Stimulated activated CD4-positive, alpha-beta T cell treated with anti-CD3 and anti-CD28 coated beads, Interleukin-4, amount 100 ng/mL, for 1 hour (primary cell): ENCODE measurements at places on chromosomes 6 and 20.

- no peak for DNase-seq
Observed at GRCh38 chr6:18308070-18308735, 43.9 kb upstream of the DEK start.

- no peak for DNase-seq
Observed at GRCh38 chr20:21520702-21521595, 7.1 kb upstream of the NKX2-2 start.

- no peak for DNase-seq
Observed at GRCh38 chr6:129860908-129861665, at the start of gene TMEM244. Gene TMEM244, minus strand, starts transcription at chr6:129861315. Its CDS starts 127 bp downstream, at chr6:129861188.

DNA sequence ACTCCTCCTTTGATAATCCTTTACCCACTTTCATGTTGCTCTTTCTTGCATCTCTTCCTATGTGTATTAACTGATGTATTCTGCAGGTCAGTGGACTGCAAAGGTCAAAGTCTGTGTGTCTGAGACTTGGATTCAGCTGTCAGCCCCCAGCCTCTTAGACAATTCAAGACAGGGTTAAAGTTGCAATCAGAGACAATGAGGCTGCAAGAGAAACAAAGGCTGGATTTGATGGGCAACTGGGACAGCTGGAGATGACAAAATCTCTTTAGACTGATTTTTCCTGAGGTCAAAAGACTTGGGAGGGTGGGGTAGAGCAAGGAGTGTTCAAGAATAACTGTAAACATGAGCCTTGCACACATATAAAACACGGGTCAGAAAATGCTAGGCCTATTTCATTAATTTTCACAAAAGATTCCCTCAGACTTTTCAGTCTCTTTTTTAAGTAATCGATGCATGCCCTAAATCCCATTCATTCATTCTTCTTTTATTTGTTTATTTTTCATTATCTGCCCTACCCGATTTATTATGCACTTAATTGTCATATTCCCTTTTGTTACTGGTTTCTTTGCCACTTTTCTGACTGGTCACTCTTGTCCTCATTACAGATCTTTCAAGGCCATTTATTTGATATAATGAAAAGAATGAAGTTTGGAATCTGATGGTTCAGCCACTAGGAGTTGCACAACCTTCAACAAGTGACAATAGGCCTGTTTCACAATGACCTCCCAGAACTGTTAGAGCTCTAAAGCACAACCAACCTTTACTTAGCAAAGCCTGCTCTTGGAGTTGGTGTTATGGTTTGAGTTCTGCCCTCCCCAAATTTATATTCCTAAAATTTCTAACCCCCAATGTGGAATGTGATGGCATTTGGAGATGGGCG lies 33.8 kb upstream of the AKAP12 start:
- no peak for DNase-seq

DNA sequence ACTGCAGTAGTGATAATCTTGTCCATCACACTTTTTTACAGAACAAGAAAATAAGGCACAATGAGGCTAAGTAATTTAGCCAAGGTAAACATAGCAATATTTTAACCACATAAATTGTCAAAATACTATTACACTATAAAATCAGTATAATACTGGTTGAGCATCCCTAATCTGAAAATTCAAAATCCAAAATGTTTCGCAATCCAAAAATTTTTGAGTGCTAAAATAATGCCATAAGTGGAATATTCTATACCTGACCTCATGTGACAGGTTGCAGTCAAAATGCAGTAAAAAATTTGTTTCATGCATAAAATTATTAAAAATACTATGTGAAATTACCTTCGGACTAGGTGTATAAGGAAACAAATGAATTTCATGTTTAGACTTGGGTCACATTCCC lies 101.5 kb downstream of the PDSS2 start:
- DNase-seq: no peak

GRCh38 chr6:33147807-33148666 lies 44.2 kb downstream of the COL11A2 start:
- DNase-seq: no peak

- no peak for DNase-seq
Observed at GRCh38 chr6:83167726-83168278, 25.3 kb downstream of the PGM3 start.

- DNase-seq: no peak
Observed at GRCh38 chr6:118931436-118931835, 3.5 kb downstream of the MCM9 start.

DNA sequence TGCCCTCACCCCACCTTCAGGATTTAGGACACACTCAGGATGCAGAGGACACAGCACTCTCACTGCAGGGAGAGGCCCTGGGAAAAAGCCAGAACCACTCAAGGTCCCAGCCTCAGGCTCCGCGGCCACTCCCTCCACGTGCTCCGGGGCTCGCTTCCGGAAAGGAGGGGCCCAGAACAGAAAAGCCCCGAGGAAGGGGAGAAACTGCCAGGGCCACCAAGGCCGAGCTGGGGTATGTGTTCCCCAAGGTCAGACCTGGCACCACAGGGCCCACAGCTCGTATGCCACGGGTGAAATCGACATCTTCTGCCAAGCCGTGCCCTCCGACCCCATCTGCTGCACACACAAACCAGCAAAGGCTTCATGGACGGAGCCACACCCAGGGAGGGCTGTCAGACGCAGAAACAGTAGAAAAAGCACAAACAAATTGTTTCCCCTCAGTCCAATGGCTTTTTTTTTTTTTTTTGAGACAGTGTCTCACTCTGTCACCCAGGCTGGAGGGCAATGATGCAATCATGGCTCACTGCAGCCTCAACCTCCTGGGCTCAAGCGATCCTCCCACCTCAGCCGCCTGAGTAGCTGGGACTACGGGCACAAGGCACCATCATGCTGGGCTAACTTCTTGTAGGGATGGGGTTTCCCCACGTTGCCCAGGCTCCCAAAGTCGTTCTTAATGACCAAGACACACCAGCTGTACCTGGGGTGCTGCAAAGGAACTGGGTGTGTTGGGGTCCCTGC lies 33.4 kb downstream of the SLC2A4RG start:
- DNase-seq: no peak

- DNase-seq: peak; percentile 61
Observed at GRCh38 chr6:44237021-44237812, 9.7 kb upstream of the HSP90AB1 start.

DNA sequence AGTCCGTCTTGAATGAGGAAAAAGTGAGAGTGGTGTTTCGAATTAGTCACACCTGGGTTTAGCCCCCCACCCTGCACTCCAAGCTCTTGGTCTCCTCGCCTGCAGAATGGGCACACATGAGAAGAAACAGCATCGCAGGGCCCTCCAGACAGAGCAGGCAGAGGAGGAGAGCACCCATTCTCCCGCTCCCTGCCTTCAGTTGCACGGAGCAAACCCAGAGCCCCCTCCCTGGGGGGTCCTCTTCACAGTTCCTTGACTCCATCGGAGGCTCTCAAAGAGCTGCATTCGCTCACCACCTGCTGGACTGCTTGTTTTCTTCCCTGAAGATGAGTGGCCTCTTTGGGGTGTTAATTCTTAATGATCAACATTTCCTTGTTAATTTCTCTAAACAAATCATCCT lies 5.1 kb downstream of the CST7 start:
- DNase-seq: no peak

DNA sequence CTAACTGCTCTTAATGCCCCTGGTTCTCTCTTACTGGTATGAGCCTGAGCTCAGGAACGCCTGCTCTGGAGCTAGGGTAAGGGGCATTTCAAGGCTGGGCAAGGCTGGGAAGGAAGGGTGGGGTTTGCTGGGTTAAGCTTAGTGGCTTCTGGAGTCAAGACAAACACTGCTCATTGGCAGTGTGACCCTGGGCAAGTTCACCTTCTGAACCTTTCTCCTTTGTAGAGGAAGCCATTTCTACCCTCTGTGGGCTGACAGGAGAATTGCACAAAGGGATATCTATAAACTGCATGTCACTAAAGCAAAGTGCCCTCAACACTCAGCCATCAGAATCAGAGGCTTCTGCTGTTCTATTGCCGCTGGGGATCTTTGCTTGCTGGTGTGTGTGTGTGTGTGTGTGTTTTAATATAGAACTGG lies 20.3 kb upstream of the LRRN4 start:
- DNase-seq: no peak

- DNase-seq: no peak
Observed at GRCh38 chr6:16670183-16670582, 91.1 kb downstream of the ATXN1 start.

DNA sequence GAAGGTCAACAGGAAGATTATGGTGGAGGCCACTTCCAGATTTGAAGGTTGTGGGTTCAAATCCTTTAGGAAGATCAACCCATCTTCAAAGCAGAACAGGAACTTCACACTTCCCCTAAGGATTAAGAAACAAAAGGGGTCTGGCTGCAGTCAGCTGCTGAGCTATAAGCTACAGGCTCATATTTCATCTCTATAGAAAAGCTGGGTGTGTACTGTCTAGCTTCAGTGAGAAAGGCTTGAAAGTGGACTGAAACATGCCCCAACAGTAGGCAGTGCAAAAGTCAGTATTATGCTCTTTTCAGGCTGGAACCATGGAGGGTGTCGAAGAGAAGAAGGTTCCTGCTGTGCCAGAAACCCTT lies 60.1 kb upstream of the SPDEF start:
- DNase-seq: no peak

GRCh38 chr20:60262967-60263603 lies 304.9 kb downstream of the CDH26 start:
- DNase-seq: peak; percentile 53

GRCh38 chr20:16828666-16829305 lies 80.6 kb downstream of the OTOR start:
- DNase-seq: no peak

DNA sequence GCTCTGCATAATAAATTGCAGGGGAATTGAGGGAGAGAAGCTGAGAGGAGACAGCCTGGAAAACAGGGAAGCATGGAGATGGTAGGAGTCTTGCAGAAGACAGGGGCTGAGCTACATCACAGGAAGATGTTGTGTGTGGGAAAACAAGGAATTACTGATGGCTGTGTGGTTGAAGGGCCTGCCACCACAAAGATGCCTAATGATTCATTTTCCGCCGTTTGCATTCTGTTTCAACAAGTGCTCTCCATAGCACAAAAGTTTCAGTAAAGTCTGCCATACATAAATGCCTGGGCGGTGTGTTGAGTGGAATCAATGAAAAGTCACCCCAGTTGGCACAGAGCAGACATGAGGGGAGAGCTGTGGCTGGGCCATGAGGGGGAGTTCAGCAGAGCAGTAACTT lies 5.6 kb upstream of the KLHL31 start:
- DNase-seq: no peak

DNA sequence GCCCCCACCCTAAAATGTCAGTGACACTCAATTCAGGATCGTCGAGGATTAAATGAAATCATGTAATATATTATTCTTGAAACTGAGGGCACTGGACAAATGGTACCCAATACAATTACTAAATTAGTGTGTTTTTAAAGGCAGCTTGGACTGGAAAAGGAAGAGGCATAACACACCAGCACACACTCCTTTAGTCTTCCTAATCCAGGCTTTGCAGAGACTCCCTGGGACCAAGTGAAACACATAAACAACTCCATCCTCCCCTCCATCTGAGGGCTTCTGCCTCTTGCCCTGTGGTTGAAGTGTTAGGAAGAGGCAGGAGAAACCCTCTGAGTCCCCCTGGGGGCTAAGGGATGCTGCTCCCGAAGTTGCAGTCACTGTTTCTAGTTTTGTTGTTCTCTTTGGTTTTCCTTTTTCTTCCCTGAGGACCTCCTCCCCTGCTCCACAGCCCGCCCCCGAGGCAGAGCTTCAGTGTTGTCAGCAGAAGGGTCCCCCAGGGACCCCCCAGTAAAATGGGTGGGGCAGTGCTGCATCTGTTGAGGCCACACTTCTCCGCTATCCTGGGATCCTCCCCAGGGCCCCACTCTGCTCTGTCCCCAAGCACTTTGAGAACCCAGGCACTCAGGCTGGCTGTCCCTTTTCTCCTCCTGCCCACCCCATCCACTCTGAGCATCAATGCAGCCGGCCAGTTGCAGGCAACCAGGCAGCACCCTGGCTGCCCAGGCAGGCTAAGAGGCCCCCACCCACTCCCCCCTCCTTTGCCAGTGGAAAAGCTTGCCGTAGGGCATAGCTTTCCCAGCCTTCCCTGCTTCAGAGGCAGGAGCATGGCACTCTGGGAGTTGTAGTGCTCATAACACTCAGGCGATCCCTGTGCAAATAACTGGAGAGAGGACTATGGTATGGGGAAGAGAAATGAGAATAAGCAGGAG lies 5.9 kb downstream of the TMEM63B start:
- DNase-seq: no peak

DNA sequence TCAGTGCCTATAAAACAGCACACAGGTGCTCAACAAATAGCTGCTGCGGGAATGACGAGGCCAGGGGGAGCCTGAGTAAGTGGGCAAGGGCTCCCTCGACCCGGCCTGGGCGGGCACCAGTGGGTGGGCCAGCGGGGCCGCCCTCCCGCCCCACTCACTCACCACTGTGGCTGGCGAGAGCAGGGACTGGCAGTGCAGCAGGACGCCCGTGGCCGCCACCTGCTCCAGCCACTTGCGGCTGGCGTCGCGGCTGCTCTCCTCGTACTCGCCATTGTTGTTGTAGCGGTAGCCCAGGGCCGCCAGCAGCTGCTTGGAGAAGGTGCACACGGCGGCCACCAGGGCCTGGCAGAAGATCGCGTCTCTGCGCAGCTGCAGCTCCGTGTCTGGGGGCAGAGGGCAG lies 191.5 kb downstream of the PREX1 start:
- no peak for DNase-seq

GRCh38 chr6:119483908-119484307 lies 134.3 kb upstream of the MAN1A1 start:
- no peak for DNase-seq

GRCh38 chr6:4545893-4546292 lies 230.3 kb upstream of the CDYL start:
- no peak for DNase-seq

- no peak for DNase-seq
Observed at GRCh38 chr6:35092362-35093117, 48.6 kb downstream of the TCP11 start.

DNA sequence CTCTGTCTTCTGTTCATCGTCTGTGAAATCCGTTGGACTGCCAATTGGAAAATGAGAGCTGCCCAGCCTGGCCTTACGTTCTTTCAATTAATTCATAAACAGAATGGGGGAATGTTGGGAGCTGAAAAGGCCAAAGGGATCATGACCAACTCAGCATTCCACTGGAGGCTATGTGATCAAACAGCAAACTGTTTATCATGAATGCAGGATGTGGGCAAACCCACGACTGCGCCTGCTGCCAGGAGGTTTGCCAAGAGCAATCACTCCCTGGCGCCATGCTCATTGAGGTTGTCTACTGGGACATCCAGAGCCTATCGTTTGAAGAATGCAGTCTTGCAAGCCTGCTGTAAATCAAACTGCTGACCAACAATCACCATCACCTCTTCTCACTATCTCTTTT lies 9.3 kb upstream of the FKBP1A start:
- DNase-seq: no peak
